ENCODE measurements at places on chromosomes 7 and 10.
A peak's percentile ranks its signal among the peaks of the same experiment; 100 is the strongest.

- no peak for DNase-seq
Observed at GRCh38 chr7:24227603-24228359, 56.2 kb upstream of the NPY start.

- DNase-seq = no peak
Observed at GRCh38 chr7:39353615-39354376, 212.4 kb upstream of the YAE1 start.

DNA sequence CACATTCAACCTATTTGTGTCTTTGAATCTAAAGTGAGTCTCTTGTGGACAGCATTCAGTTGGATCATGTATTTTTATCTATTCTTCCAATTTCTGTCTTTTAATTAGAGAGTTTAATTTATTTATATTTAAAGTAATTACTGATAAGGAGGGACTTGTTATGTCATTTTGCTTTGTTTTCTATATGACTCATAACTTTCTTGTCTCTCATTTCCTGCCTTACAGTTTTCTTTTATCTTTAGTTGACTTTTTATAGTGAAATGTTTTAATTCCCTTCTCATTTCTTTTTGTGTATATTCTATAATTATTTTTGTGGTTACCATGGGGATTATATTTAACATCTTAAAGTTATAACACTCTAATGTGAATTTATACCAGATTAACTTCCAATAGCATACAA lies 7.3 kb upstream of the ZNF518A start:
- no peak for DNase-seq

DNA sequence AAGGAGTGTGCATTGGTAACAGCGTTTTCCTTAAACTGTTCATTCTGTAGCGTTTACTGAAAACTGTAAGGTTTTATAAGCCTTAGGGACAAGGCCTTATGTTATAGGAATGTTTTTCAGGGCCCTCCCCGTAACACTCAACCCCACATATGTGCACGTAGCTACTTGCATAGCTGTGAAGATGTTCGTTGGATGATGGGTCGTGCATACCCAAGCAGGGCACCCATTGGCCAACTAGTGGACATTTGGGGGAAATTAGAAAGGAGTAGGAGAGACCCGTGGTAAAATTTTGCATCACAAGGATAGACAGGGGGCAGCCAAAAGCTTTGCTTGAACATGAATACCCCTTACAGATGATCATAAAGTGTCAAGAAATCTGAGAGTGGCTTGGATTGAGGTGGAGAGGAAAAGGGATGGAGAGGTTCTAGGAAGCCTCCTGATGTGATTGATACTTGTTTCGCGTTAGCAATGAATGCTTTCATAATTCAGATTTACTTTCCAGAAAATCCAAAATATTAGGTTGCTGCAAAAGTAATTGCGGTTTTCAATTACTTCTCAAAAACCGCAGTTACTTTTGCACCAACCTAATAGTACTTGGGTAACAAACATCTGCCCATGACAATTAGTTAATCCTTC lies 878 bp downstream of the SEC61A2 start:
- no peak for DNase-seq

- no peak for DNase-seq
Observed at GRCh38 chr10:31582365-31583052, 263.5 kb downstream of the ZEB1 start.

DNA sequence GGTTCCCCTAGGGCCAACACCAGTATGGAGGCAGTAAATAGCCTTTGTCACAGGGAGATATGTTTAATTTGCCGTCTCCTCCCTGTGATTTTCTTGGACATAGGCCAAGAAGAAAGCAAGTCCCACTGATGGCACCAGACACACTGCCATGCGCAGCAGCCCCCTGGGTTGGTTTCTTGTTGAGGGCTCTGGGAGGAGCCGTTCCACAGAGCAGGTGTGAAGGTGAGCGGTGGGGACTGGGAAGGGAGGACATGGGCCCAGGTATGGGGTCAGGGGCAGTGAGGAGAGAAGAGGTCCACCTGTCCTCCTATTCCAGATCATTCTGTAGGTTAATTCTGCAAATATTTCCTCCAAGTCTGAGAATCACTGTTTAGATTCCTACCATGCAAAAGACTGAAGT lies 376.1 kb downstream of the PLXNA4 start:
- DNase-seq = no peak

DNA sequence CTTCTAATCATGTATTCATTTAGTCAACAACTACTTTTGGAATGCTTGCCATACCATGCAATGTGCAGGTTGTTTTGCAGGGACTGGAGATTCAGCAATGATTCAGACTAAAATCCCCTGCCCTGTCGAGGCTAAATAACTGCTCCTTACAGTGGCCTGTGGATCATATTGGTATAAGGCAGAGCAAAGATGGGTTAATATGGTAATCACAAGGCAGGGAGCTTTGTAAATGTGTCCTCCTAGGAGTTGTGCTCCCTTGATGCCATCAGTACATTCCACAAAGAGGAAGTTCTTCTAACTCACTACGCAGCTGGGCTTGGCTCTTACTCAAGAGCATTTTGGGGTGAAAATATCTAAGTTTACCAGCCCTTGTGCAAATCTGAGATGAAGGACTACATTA lies 614 bp upstream of the IFIT2 start:
- no peak for DNase-seq

- peak; percentile 22 for DNase-seq
Observed at GRCh38 chr7:142854372-142855113, at the start of gene EPHB6. TSS of gene EPHB6 (plus strand) at chr7:142855076. CDS start at chr7:142863228, 8,152 bp downstream.

GRCh38 chr7:466465-467191 lies 53.0 kb downstream of the PDGFA start:
- DNase-seq = no peak

DNA sequence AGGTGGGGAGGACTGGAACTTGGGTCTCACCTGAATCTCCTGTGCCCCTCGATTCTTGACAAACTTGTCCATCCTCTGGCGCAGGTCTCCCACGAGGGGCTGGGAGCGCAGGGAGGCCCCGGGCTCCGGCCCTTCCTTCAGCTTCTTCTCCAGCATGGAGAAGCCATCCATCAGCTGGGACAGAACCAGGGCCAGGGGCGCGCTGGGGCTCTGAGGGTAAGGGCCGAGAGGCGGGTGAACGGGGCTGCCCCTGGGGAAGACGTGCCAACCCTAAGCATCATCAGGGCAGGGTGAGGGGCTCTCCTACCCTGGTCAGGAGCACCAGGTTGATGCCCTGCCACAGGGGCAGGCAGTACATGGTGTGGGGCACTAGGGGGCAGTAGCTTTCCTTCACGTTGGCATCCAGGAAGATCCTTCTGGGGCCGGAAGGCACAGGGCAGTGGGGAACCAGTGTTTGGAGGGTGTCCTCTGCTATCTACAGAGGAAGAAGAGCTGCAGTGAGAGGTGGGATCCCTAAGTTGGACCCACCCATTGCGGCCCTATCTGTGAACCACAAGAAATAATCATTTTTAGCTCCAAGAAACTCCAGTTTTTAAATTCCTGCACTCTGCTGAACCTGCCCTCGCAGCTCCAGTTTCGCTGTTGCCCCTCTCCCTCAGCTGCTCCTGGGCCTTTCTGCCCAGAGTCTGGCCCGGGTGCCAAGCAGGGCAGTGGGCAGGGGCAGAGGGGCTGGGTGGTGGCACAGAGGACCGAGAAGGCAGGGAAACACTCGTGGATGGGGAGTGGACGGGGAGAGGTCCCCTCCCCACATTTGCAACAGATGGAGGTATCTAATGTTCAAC lies 10.8 kb upstream of the PYROXD2 start:
- DNase-seq = no peak

- DNase-seq = no peak
Observed at GRCh38 chr10:3145366-3145765, 27.2 kb downstream of the PITRM1 start.

DNA sequence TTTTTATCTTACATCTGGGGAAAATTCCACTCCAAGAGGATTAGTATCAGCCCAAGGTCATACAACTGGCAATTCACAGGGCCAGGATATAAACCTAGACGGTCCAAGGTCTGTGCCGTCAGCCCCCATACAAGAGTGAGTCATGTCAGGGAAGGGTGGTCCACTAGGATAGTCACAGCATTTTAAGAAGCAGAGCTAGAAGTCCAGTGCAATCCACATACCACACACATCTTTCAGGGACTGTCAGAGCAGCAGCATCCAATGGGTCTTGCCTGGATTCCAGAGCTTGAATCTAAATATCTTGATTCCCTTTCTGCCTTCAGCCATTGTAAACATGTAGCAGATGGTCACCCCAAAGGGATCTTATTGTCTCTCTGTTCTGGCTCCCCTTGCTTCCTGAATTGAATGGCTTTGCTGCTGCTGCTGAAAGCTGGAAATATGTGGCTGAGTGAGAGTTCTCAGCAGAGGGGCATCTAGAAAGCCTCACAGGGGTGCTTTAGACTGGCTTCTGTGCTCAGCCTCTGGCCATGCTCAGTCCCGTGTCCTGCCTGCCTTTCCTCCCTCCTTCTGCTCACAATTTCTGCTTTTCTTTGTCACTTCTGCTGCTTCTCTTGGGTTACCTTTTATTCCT lies 9.9 kb upstream of the OR6V1 start:
- DNase-seq = no peak

GRCh38 chr10:131901181-131901829 lies 497 bp downstream of the PPP2R2D start:
- peak; percentile 21 for DNase-seq

GRCh38 chr7:43585562-43585961 lies 2.7 kb downstream of the STK17A start:
- DNase-seq = no peak

- no peak for DNase-seq
Observed at GRCh38 chr7:37977243-37977642, 56.8 kb downstream of the EPDR1 start.

DNA sequence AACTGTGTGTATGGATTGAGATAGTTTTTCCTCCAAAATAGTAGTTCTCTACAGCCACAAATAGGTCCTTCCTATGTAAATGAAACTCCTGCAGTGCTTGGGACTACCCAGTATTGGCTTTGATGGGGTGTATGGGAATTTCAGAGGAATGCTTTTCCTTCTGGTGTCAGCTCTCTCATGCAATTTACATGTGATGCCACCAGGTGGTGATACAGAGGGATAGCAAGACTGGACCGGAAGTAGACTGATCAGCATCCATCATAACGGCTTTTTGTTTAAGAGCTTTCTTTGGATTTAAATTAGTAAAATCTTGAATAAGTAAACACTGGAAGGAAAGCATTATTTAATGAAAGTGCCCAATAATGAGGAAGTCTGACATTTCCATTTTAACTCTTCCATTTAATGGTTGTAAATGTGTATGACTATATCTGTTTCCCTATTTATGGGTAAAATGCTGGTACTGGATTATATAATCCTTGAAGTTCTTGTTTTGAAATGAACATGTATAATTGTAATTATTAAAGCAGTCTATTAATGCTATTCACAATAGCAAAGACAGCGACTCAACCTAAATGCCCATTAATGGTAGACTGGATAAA lies 22.7 kb downstream of the DYNC1I1 start:
- DNase-seq = no peak

GRCh38 chr7:42099066-42099465 lies 137.9 kb downstream of the GLI3 start:
- DNase-seq = no peak

DNA sequence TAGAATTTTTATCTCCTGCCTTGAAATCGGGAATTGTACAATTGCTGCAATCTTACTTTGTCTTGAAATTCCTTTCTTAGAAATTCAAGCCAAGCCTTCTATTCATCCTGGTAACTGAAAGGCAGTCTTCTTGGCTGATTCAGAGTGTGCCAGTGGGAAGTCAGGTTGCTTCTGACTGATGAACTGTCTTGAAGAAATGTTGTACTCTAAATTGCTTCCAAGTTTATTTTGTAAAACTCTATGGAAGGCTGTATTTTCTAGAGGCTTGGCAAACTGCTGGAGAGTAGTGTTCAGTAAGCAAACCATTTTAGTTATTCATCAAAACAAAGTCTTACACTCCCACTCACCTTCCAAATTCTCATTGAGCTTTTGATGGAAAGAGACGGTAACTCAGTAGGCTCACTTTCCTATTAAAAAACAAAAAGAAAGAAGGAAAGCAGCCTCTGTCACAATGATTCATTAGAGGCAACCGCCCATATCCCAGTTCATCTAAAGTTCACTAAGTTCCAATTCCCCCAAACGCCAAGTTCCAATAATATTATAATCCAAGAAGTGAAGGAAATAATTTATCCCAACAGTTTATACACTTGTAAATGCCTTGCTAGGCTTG lies 187.9 kb upstream of the MALRD1 start:
- DNase-seq = no peak

DNA sequence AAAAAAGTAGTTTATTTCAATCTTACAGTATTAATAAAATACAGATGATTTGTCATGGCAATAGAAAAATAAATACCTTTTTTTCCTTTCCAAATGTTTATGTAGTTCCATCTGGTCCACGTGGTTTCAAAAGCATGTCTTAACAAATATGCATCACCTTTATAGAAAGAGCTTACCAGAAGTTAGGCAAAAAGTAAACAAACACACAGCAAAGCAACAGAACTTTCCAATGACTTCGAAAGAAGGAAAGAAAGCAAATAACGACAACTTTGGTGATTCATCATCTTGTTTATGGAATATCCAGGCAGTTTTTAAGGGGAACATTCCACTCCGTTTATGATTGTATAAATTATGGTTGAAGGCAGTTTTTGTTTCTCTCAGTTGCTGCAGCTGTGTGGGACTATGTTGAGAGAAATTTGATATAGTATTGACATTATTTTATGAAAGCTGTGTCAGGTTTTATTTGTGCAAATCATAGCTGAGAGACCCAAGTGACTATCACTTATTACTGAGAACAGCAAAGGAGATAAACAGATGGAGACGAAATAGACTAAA lies 203.1 kb downstream of the CDC14C start:
- no peak for DNase-seq

- DNase-seq = no peak
Observed at GRCh38 chr7:130309986-130310385, 17.0 kb downstream of the CPA4 start.

GRCh38 chr10:58820861-58821751 lies 308.4 kb downstream of the BICC1 start:
- no peak for DNase-seq

- DNase-seq = no peak
Observed at GRCh38 chr10:6310977-6311376, 108.2 kb downstream of the PFKFB3 start.

DNA sequence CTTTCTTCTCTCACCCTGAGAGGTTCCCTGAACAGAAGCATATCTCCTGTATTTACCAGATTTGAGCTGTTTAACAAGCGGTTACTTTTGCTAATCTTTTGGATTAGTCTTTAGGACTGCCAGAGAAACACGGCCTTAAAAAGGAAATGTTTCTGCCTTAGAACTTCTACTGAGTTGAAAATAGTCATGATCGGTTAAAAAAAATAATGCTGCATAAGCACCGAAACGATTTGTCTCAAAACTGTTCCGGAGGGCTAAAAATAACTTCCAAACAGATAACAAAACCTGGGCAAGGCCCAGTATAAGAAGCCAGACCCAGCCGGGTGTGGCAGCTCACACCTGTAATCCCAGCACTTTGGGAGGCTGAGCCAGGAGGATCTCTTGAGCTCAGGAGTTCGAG lies 43.3 kb upstream of the CYTH3 start:
- DNase-seq = no peak

DNA sequence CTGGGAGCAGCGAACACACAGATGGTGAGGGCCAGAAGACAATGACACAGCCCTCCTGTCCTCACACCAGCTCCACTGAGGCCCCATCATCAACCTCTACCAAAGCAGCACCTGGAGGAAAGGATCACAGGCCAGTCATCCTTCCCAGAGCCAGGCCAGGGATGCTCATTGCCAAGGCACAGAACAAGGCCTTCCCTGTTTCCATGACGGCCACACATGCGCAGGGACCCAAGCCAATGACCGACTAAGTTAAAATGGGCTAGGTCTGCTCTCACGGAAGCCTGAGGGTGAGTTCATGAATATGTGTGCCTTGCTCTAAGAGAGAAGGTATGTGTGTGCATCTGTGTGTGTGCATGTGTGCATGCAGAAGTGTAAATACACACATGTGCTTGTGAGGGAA lies 39.6 kb downstream of the COBL start:
- no peak for DNase-seq

- no peak for DNase-seq
Observed at GRCh38 chr7:154698726-154699291, 304.1 kb downstream of the PAXIP1 start.

Data from stimulated activated CD8-positive, alpha-beta memory T cell treated with anti-CD3 and anti-CD28 coated beads, Interleukin-15, amount 100 ng/mL, for 24 hours (primary cell).